CD4-positive, CD25-positive, alpha-beta regulatory T cell (primary cell): ENCODE measurements at places on chromosomes 6 and 20.

DNA sequence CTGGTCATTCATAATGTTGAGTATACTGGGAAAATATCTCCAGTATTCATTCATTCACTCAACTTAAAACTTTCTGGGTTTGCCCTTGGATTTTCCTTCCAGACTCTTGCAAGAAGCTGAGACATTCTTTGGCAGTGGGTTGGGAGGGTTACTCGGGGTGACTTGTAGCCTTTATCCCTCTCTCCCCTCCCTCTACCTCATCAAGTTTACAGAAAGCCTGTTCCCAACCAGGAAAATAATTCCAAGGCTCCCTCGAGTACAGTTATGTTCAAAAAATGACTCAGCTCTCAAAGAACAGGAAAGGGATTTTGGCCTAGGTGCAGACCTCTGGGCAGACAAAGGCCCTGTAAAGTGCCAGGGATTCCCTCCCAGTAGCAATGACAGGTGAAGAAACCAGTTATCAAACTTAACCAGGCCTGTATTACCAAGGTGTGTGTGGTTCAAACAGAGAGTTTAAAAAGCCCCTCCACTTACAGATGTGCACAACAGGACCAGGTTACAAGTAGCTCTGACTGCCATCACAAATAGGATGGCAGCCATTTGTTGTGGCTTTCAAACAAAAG lies 22.2 kb downstream of the FKBP1A start:
- DNase-seq = no peak

GRCh38 chr6:164741938-164742451 lies 567.4 kb downstream of the C6orf118 start:
- no peak for DNase-seq

DNA sequence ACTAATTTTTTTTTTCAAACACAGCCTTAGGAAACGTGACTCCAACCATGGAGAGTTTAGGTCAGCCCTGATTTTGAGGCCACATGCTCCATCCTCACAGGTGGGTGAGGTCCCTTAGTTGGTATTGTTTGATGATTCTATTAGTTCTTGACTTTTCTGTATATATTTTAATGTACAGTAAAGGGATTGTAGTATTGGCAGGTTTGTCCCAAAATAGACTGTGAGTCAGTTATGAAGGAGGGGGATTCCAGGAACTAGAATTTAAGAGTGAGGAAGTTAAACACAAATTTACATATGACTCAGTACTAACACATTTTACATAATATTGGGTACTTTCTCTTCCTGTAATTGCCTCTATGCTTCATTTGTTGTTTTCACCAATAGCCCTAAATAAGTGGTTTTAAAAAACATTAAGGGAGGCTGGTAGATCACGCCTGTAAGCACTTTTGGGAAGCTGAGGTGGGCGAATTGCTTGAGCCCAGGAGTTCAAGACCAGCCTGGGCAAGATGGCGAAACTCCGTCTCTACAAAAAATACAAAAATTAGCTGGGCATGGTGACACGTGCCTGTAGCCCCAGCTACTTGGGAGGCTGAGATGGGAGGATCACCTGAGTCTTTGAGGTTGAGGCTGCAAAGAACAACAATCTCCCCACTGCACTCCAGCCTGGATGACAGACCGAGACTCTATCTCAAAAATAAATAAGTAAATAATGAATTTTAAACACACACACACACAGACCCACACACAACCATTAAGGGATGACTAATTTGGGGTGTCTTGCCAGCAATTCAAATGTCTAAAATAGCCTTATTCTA lies 81.8 kb downstream of the SGK1 start:
- no peak for DNase-seq

DNA sequence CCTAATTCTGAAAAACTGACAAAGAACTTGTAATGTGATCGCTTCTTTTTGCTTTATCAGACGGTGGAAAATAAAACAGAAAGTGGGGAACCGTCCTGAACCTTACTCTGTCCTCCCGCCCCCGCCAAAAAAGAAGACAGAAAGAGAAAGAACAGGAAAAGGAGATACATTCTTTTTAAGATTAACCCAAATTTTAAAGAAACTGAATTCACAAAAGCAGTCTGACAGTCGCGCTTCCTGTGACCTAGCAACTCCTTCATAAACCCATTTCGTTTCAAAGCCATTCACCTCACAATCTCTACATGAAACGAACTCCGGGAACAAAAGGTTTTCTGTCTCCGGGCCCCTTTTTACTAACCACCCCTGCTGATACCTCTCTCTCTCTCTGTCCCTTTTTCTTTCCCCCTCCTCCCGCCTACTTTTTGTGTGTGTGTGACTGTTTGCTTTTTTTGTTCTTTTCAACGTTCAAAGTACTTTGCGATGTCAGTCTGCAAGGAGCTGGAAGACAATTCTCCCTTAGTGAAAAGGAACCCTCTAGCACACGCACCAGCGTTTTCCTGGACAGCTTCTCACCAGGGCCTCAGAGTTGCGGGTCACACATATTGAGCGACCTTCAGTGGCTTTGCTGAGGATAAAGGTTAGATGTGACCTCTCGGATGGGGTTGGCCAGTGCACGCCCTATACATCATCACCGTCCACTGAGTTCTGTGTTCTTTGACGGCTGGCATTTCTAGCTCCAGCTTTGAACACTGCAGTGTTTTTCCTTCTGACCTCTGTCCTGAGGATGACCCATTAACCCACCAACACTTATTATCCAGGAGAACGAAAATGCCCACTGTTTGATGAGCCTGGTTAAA lies 530 bp upstream of the NEDD9 start:
- DNase-seq = no peak

DNA sequence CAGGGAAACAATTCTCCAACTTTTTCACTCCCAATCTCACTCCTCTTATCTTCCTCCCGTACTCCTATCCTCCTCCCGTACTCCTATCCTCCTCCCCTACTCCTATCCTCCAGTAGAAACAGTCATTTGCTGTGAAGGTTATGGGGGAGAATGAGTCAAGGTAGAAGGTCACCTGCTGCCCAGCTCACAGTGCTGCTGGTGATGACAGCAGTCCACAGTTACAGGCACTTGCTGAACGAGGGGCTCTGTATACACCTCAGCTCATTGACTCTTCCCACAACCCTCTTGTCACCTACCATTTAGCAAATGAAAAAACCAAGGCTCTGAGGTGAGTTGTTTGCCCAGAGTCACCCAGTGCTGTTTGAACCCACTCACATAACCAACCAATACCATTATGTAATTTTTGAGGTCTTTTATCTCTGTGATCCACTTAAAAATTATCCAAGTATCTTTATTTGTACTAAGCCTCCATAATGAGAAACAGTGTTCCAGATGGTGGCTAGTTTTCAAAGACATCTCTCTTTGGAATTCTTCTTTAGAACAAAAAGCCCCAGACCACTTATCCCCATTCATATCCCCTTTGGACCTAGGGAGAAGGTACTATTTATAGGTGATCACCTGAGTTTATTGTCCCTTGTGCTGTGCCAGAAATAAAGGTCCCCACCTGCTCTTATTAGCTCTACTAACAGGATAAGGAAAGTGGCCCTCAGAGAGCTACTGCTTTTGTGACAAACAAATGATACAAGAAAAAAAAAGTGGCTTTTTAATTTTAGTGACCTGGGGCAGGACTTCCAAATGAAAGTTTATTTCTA lies 53.2 kb downstream of the PTPN1 start:
- no peak for DNase-seq

GRCh38 chr6:26660000-26660361 lies 435 bp upstream of the ZNF322 start:
- no peak for DNase-seq

GRCh38 chr6:24891004-24891403 lies 44.8 kb downstream of the RIPOR2 start:
- no peak for DNase-seq

DNA sequence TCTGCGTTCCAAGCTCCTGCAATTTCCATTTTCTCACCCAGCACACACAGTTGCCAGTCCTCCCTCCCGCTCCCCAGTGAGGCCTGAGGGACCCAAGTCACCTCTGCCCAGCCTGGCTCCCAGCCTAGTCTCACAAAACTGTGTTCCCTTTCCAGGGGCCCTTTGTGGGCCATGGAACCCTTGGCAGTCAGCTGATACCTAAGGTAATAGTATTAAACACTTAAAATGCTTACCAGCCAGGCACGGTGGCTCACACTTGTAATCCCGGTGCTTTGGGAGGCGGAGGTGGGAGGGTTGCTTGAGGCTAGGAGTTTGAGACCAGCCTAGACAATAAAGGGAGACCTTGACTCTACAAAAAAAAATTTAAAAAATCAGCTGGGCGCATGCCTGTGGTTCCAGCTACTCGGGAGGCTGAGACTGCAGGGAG lies 3.2 kb upstream of the RBM38 start:
- DNase-seq = no peak

GRCh38 chr6:110520209-110520965 lies 44.0 kb upstream of the SLC22A16 start:
- no peak for DNase-seq

GRCh38 chr20:34824452-34824805 lies 1.0 kb downstream of the NCOA6 start:
- DNase-seq = peak; percentile 64

- no peak for DNase-seq
Observed at GRCh38 chr20:20956513-20956931, 149.6 kb downstream of the LINC00237 start.

DNA sequence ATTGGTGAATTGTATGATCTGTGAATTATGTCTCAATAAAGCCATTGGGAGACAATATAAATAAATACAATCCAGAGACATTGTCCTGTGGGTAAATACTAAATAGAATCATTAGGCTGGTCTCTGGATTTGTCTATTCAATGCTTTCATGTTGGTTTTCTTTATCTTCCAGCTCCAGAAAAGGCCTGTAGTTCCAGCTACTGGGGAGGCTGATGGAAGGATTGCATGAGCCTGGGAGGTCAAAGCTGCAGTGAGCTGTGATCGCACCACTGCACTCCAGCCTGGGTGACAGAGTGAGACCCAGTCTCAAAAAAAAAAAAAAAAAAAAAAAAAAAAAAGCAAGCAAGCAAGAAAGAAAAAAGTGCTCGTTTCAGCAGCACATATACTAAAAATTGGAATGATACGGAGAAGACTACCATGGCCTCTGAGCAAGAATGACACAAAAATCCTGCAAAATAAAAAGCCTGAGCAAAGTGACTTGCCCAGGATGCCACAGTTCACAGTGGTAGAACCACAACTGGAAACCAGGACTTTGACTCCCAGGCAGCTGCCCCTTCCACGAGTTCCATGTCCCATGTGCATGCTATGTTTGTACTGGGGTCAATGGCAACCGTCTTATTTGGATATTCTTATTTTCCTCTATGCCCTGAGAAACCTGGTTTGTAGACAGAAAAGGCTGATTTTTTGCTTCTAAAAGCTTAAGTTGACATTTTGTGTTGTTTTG lies 33.6 kb upstream of the GMPR start:
- DNase-seq = no peak

DNA sequence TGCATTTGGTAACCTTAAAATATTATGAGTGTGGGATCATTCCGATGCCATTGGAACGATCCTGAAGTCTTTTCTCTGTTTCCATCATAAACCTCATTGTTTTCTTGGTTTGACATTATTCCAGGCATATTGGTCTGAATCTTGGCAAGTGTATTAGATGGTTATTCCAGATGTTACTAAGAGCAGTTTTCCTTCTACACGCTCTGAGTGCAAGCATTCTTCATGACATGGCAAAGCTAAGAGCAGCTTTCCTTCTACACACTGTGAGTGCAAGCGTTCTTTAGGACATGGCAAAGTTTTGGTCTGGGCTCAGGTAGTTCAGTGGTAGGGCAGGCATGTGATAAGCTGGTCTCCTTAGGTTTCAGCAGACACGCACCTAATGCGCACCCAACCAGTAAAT lies 53.0 kb downstream of the SMOC2 start:
- DNase-seq = no peak

DNA sequence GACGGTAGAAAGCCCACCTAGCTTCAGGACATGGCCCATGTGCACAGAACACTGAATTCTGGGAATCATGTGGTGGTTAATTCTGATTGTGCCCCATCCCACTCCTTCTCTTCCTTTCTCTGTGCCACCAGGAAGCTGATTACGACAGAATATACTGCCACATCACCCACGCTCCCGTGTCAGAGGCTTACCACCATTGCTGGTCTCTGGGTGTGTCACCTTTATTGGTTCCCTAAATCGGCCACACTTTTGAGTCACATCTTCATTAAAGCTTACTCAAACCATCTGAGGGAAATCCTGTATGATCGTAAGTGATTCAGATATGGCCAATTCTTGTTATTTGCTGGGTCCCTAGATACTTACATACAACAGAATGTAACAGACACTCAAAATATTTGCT lies 3.1 kb downstream of the TRMT6 start:
- DNase-seq = peak; percentile 13

DNA sequence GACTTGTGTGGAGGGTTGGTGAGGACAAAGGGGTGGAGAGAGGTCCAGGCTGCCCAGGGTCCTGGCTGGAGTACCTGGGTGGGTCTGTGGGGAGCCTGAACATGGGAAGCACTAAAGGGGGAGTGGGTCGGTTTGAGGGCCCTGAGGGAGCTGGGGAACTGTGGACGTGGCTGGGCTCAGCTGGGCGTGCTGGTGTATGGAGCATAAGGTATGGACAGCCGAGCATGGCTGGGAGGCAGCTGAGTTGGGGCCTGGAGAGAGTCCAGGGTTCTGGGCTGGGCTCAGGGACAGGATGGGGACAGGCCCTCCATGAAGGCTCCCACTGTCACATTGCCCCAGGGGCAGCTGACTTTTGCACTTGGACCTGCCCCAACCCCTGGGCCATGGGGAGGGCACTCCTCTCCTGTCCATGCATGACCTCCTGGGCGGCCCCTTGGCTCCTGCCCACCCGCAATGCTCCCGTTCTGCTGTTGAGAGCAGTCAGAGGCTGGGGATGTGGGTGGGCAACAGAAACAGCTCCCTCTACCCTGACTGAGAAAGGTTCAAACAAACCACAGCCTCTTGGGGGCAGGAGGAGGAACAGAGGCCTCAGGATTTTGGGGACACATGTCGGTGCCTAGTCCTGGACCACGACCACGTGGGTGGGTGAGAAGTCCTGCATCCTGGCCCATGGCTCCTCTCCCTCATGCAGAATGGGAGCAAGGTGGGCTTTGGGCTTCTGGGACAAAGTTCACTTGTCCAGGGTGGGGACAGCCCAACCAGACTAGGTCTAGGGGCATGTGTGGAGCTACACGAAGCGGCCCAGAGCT lies 4.5 kb downstream of the C20orf204 start:
- DNase-seq = no peak

GRCh38 chr6:109523478-109523877 lies 40.5 kb upstream of the ZBTB24 start:
- no peak for DNase-seq

GRCh38 chr6:4403828-4404227 lies 268.5 kb upstream of the ECI2 start:
- DNase-seq = no peak

GRCh38 chr6:126258150-126258549 lies 81.8 kb upstream of the CENPW start:
- no peak for DNase-seq
